ENCODE measurements at places on chromosomes 6 and 20.
A peak's percentile ranks its signal among the peaks of the same experiment; 100 is the strongest.

DNA sequence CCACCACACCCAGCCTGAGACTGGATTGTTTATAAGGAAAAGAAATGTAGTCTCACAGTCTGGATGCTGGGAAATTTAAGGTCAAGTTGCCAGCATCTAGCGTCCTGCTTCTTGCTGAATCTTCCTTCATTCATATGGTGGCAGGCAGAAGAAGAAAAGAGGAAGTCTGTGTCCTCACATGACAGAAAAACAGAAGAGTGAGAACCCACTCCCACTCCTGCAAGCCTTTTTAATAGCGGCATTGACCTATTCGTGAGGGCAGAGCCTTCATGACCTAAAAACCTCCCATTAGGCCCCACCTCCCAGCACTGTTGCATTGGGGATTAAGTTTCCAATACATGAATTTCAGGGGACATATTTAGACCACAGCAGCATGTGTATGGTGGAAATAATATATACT lies 160.8 kb upstream of the BMP2 start:
- no peak overlapping the region for H3K4me3 ChIP-seq
- H3K36me3 ChIP-seq, result no peaks in the 10 kb centered on the region
- H3K4me1 ChIP-seq, result no peaks in the 10 kb centered on the region
- peaks cover 2% of the 10 kb centered on the region for H3K27me3 ChIP-seq
- DNase-seq, result no peak
- H3K27ac ChIP-seq, result no peak overlapping the region

GRCh38 chr20:24059174-24059573 lies 70.6 kb upstream of the GGTLC1 start:
- H3K36me3 ChIP-seq, result no peaks in the 10 kb centered on the region
- H3K27ac ChIP-seq, result no peak overlapping the region
- H3K27me3 ChIP-seq, result no peaks in the 10 kb centered on the region
- DNase-seq, result no peak
- H3K4me3 ChIP-seq, result no peak overlapping the region

GRCh38 chr6:84166395-84166794 lies 61.0 kb downstream of the CEP162 start:
- H3K27me3 ChIP-seq, result no peaks in the 10 kb centered on the region
- H3K36me3 ChIP-seq, result peaks cover 2% of the 10 kb centered on the region
- H3K27ac ChIP-seq, result no peak overlapping the region
- no peaks in the 10 kb centered on the region for H3K4me1 ChIP-seq

- H3K4me3 ChIP-seq, result no peak overlapping the region
- H3K27me3 ChIP-seq, result no peaks in the 10 kb centered on the region
- H3K4me1 ChIP-seq, result no peaks in the 10 kb centered on the region
- peaks cover 12% of the 10 kb centered on the region for H3K36me3 ChIP-seq
- no peak for DNase-seq
These were observed 35.7 kb downstream of the DNAAF9 start for GRCh38 chr20:3371754-3372153.

- peak overlapping the region; percentile 83 for H3K4me3 ChIP-seq
- H3K27me3 ChIP-seq, result no peaks in the 10 kb centered on the region
- peak; percentile 74 for DNase-seq
- H3K36me3 ChIP-seq, result peaks cover 13% of the 10 kb centered on the region
- peaks cover 25% of the 10 kb centered on the region for H3K4me1 ChIP-seq
These were observed 1.3 kb upstream of the RING1 start for GRCh38 chr6:33206864-33207551.
